Muscle of back (tissue), 13 donors: ENCODE measurements at places on chromosomes 4 and X.
A peak's percentile ranks its signal among the peaks of the same experiment; 100 is the strongest.

DNA sequence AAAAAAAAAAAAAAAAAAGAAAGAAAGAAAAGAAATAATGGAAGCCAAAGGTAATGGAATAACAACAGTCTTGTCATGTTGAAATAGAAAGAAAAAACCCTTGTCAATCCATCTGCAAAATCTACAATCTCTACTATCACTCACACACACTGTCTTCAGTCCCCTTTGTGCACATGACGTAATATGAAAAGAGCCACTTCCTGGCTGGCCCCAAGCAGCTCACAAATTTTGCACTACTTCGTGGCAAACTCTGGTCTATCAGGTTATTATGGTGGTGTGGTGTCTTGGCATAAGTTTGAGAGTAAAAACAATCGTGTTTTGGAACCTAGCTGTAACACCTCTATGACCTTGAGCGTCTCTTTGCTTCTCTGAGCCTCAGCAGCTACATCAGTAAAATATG lies 8.3 kb upstream of the AFAP1 start:
- DNase-seq, result no peak

- DNase-seq, result no peak
Observed at GRCh38 chr4:61520681-61521160, 320.6 kb downstream of the ADGRL3 start.

DNA sequence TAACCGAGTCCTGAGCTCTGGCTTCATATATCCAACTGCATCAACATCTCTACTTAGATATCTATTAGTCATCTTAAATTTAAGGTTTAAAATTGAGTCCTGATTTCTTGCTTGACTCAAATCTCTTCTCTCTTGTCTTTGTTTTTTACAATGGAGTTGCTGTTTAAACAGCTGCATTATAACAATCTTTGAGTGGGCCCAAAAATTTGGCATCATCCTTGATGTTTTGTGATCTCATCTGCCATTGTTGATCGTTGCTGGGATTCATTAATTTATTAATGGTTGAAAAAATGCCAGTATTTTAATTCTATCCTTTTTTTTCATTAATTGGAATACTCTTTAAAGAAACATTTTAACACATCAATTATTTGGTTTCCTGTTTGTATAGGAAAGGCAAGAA lies 82.2 kb downstream of the STIM2 start:
- DNase-seq, result no peak

GRCh38 chrX:110086162-110086915 lies 83.4 kb downstream of the TMEM164 start:
- DNase-seq, result no peak

DNA sequence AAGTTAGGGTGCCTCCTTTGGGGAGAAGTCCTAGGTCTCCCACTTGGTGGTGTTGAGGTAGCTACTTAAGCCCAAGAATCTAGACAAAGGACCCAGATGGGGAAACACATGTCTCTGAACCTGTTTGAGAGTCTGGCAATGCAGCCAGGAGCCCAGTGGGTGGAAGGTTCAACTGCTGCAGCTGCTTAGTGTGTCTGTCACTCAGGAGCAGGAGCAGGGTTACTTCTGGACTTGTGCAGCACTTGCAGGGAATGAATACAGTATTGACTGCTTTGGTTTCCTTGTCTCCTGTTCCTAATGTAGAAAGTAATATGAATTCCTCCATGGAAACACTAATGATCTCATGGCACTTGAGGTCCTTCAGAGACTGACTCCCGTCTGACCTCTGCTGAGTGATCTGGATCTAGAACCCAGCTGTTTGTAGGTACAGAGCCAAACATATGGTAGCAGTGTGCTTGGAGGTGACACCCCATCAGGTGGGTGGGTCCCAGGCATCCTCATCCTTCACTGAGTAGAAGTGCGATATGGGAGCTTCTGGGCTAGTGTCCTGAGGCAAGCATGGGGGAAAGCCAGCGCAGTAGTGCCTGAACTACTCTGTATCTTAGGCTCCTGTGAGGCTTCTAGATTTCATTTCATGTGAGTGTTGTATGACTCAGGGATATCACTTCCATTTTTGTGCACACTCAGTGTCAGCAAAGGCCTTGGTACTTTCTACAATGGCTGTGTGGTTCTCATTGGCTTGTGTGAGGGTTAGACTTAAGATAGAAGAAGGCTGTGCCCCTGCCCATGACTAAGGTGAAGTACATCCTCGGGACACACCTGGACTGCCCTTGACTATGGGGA lies 85.0 kb upstream of the WDR1 start:
- peak; percentile 16 for DNase-seq

GRCh38 chrX:148741441-148741840 lies 241.0 kb downstream of the AFF2 start:
- DNase-seq, result no peak

DNA sequence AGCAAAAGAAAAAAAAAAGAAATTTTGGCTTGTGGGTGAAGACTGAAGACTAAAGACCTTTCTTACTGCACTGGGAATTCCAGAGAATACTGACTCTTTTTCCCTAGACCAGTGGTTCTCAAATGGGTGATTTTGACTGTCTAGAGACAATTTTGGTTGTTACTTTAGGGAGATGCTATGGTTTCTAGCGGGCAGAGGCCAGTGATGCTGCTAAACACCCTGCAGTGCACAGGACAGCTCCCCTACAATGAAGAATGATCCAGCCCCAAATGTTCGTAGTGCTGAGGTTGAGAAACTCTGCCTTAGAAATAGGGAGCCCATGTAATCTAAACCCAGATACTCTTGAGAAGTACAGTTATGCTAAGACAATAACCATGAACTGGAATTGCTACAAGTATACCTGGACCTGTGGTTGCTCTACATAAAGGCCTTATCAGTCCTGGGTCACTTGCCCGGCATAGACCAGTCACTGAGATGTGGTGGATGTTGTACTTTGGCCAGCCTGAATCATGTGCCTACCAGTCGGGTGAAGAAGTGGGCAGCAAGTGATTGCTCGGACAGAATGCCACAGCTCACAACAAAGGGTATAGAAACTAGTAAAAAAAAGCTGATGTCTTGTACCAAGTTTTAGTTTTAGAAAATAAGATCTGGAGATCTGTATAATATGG lies 16.0 kb downstream of the ARHGAP10 start:
- no peak for DNase-seq

DNA sequence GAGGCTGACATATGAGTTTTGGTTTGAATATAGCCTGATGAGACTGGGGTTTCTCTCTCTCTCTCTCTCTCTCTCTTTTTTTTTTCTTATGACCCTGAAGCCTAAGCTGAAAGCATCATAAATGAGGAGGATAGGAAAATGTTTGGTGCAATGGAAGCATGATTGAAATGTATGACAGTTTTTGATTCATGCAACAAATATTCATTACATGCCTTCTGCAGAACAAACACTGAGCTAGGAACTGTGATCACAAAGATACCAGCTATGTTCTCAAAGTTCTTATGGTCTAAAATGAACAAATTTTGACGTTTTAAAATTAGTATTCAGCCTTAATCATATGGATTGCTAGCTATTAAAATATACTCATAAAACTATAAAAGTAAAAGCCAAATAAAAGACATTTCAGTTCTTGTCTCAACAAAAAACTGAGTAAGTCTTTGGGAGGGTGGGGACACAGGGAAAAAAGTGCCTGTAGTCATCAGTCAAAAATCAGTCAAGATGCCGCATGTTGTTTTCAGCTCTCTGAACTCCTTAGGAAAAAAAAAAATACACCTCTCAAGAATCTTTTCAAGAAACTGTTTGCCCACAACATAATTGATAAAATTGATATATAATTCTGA lies 57.2 kb downstream of the NKX6-1 start:
- DNase-seq, result no peak

DNA sequence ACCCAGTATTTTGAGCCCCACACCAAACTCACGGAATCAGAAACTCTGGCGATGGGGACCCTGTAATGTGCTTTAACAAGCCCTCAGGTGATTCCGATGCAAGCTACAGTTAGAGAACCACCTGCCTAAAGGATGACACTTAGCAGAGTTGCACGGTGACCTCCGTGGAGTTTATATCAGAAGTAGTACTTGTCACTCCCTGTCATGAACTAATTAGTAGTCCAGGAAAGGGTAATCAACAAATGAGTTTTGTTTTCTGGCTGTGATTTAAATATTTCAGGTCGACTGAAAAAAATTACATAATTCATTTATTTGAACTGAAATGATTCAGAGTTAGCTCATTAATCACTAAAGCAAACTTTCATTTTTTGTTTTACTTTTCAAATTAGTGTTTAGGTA lies 56.4 kb downstream of the TMA16 start:
- DNase-seq, result no peak

DNA sequence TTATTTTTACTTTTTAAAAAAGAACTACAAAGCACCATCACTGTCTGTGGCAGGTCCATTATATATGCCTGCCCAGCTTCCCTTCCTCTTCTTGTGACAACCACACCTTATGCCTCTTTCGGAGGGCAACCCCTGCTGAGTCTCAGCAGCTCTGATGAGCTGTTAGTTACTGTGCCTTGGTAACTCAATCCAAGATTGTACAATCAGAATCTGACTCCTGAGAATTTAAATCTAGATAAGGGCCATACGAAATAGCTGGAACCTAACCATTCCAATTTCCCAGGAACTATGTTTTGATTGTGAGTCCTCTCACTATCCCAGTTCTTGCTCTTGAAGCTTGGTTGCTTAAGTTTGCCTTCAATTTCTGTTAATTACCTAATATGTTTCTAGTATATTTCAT lies 61.9 kb downstream of the ADAMTS3 start:
- no peak for DNase-seq

DNA sequence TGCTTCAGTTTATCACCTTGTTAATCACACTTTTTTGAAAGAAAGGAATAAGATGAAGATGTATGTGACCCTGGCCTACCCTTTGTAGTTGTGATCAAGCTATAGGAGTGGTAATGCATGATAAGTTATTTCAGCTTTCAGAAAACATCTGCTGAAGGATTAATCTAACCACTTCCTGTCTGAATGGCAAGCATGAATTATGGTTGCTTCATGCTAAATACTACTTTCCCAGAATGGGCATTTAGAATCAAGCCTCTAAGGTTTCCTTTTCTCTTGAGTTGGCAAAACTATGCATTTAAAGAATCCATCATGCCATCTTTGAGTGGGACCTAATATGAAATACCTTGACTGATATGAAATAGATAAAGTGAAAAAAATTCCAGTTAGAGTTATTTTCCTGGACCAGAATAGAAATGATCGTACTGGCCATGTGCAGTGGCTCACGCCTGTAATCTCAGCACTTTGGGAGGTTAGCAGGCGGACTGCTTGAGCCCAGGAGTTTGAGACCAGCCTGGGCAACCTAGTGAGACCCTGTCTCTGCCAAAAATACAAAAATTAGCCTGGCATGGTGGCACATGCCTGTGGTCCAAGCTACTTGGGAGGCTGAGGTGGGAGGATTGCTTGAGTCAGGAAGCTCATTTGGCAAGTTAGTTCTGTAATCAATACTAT lies 59.1 kb downstream of the ANXA3 start:
- DNase-seq, result no peak

DNA sequence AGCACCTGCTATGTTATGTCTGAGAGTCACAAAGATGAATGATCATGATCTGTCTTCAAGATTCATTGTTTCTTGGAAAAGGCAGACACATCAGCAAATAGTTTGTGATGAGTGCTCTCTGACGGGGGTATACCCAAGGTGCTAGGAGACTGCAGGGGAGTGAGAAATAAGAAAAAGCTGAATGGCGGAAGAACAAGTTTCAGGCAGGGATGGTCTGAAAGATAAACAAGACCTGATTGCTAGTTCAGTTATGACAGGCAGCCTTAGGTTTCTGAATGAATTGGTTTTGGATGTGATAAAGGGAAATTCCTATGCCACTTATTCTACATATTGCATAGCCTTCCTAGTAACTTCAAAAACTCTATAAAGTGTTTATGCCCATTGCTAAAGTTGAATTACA lies 327.0 kb upstream of the DKK2 start:
- DNase-seq, result no peak

- DNase-seq, result no peak
Observed at GRCh38 chr4:21946858-21947257, 1.7 kb downstream of the KCNIP4 start.

DNA sequence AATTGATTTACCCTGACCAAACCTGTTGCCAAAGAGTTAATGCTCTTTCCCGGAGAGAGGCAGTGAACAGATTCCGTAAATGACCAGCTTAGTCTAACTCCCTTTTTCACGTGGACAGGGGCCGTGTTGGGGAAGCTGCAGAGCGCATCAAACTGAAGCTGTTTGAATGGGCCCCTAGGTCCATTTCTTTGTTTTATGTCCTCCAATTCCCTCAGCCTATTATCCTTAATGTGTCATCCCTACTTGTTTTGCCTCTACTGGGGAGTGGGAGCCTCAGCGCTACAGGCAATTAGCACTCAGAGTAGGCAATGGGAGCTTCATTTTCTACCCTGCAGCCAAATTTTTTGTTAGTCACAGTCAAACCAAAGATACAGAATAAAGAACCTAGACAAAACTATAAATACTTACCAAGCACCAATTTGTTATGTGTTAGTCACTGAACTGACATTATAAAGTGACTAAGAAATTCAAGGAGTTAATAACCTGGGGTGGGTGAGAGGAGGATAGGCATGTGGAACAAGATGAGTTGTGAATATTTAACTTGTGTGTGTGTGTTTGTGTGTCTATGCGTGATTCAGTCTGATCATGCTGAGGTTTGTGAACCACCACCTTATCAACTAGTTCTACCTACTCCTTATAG lies 417.4 kb downstream of the PACRGL start:
- no peak for DNase-seq

DNA sequence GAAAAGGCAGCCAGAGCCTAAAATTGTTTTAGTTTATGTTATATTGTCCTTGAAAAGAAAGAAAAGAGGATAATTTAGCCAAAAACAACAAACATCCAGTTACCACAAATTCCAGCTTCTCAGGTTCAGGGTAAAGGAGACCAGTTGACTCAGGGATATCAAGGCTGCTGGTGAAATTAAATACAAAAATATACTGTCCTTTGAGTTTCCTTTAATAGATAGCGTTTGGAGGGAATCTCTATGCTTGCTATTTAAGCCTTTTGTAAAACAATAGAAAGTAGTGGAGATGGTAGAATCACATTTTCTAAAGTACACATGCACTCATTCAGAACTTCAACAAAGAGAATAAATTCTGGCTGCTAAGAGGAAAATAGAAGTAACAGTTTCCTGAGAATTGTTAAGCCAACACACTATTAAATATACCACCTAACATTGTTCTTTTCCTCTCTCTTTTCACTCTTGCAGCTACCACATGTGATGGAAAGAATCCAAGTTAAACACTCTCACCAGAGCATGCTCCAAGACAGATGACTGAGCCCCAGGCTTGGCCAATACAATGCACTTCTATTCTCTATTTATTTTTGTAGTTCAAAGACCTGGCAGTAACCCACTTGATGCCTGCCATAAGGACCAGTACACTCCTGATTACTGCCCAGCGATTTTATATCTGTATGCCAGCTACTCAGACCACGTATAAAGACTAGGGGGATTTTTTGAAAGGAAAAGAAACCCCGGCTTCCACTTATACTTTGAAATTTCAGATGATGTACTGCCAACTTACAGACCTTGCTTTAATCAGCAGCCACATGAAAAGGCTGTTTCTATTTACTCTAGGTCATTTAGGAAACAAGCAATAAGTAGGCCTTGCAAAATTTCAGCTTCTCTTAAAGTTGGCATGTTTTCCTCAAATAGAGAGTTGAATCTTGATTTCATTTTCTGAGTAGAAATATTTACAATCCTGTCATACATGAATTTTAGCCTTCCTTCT lies 756.9 kb downstream of the FAT4 start:
- DNase-seq, result peak; percentile 59
